ENCODE measurements at places on chromosomes 12 and 14. TPM values are rescaled to one million over a fixed set of nuclear protein-coding genes. Genes with fewer than 3 reads are reported as not detected.

DNA sequence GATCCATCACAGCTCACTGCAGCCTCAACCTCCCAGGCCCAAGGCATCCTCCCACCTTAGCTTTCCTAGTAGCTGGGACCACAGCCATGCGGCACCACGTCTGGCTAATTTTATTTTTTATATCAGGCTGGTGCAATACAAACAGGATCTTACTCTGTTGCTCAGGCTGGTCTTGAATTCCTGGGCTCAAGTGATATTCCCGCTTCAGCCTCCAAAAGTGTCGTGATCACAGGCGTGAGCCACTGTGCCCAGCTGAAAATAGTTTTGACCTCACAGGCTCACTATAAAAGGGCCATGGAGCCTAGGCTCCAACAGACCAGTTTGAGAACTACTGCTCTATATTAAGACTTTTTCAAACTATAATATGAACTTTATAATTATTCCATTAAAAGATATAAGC lies 37.3 kb downstream of the SNX6 start:
- DNase-seq: no peak

TRPV4 gene
- polyA plus RNA-seq: 15.6 TPM

DNA sequence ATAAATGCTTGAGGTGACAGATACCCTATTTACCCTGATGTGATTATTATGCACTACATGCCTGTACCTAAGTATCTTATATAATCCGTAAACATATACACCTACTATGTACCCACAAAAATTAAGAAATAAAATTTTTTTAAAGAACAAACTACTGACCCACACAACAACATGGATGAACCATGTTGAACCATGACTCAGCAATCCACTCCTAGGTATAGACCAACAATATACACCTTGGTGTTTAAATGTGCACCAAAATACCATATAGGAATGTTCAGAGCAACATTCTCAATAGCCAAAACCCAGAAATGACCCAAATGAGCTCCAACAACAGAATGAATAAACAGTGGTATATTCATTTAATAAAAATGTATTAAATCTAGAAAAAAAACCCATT lies 245.1 kb downstream of the GXYLT1 start:
- no peak for DNase-seq

GRCh38 chr14:103624860-103625259 lies 4.2 kb upstream of the KLC1 start:
- no peak for DNase-seq

GRCh38 chr12:130956456-130957303 lies 3.0 kb downstream of the ADGRD1 start:
- DNase-seq: no peak

ZNF26 gene
- polyA plus RNA-seq: 10.2 TPM

PLEKHD1 gene
- 3.7 TPM for polyA plus RNA-seq

DNA sequence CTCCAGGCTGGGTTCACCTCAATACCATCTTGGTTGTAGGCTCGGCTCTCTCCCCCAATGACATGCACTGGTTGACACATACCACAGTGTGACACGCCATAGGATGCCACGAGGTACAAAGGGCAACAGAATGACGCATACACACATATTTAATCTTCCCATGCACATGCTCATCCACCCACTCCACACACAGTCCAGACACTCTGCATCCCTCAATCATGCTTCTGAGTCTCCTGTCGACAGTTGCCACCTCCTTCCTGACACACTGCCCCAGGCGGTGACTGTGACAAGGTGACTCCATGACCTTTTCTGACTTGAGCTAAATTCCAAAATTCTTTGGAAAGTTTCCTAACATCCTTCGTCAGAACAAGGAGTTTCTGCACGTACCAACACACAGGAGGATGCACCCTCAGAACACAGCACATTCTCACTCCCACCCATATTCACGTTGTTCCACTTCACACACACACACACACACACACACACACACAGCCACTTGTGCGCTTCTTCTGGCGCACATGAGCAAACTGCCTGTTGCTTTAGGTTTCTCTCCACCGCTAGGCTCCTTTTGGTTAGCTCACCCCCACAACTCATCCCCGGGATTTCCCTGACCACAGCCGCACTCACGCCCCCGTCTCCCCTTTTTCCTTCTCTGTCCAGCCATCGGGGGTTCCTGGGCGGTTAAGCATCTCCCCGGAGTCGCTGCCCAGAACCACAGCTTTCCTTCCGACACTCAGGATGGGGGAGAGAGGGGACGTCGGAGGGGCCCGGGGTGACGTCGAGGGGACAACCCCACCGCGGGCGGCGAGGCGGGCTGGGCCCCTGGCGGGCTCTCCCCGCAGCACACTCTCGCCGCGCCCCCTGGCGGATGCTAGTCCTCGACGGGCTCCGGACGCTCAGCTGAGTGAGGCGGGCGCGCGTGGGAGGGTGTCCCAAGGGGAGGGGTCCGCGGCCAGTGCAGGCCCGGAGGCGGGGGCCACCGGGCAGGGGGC lies 536 bp upstream of the WNT1 start:
- no peak for DNase-seq

DNA sequence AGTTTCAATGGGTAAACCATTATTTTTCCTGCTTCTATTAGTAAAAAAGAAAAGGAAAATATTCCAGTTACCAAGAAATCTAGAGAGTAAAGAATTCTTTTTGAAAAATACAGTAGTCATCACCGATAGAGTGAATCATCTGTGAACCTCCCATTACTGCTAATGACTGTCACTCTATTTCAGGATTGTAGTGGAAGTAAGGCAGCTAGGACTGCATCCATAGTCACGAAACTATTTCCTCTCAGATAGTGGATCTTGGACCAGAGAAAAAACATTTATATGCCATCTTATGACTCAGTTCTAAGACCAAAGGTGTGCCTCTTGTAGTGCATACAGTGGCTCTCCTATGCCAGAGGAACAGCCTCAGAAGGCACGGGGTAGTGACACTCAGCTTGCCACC lies 173.9 kb upstream of the PLEKHA5 start:
- no peak for DNase-seq

ERBB3 gene
- polyA plus RNA-seq: 57.6 TPM

- DNase-seq: no peak
These were observed 205.4 kb upstream of the PRMT8 start for GRCh38 chr12:3285570-3285969.

DNA sequence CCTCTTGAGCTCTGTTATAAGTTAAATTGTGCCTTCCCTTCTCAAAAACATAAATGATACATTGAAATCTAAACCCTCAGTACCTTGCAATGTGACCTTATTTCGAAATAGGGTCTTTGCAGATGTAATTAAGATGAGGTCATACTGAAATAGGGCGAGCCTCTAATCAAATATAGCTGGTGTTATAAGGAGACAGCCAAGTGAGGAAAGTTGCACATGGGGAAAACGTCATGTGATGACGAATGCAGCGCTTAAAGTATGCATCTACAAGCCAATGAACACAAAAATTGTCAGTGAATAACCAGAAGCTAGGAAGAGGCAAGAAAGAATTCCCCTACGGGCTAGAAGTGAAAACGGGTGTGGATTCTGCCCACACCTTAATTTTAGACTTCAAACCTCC lies 305.2 kb upstream of the FOXG1 start:
- DNase-seq: no peak

DNA sequence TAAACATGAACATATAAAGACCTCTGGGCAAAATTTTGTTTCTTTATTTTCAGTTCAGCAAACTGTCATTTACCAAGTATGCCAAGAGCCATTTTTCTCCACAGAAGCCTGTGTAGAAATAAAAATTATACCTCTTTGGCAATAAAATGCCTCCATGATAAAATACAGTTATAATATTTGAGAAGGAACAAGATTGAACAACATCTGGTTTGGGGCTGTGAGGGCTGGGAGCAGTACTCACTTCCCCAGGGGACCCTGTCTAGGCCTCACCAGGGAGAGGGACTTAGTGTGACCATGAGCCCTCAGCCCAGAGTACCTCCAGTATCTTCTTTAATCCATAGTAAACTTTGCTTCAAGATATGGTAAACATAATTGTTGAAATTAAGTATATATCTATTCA lies 65.1 kb downstream of the DAAM1 start:
- DNase-seq: no peak

DNA sequence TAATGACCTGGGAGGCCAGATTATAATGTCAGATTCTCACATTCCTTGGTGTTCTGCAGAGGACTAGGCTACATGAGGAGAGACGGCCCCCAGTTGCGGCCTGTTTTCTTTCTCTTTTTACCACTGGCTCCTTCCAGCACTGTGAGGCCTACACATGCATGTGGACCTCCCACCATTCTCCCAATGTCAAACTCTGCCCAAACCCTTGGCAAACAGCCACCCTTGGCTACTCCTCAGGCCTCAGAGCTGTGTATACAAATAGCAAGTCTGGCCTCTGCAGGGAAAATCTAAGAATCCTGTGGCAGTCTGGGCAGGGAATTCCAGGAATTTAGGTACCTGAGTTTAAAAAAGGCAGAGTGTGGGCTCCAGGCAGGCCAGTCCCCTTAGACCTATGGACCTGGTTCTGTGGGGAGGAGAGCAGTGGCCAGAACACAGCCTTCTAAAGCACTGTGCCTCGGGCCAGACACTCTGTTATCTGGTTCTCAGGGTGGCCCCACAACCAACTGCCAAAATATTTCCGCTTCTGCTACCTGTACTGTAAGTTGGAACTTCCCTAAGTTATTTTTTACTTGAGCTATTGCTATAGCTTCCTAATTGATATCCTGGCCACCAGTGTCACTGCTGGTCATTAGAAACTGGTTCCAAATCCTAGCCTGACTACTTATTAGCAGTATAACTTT lies 19.9 kb upstream of the NEDD1 start:
- DNase-seq: no peak

GRCh38 chr12:63941879-63942278 lies 97.4 kb downstream of the SRGAP1 start:
- no peak for DNase-seq

GRCh38 chr14:82855912-82856391 lies 1322.3 kb upstream of the SEL1L start:
- DNase-seq: peak; percentile 25

GRCh38 chr12:123237646-123238329 lies 4.6 kb downstream of the MTRFR start:
- DNase-seq: no peak

C2CD5 gene
- polyA plus RNA-seq: 82.8 TPM

DNA sequence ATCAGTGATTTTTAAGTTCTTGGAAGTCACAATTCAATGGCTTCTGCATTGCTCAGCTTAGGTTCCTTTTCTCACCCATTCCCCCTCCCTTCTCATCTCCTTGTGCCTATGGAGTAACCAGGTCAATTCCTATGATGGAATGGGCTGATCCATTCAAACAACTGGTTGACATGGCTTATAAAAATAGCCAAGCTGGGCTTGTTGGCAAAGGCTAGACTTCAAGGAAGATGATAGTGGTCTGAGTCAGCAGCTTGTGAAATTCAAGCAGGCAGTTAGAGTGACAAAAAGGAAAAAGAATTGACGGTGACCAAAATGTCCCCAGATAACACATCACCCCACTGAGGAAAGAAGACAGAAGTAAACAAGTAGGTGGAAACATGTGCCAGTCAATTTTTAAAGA lies 119.9 kb upstream of the PCED1B start:
- DNase-seq: no peak

- no peak for DNase-seq
These were observed 30.3 kb downstream of the TTC7B start for GRCh38 chr14:90785876-90786450.

GRCh38 chr12:116429826-116430360 lies 129.3 kb upstream of the MAP1LC3B2 start:
- DNase-seq: no peak

LPCAT3 gene
- 63.7 TPM for polyA plus RNA-seq

- DNase-seq: no peak
These were observed 20.2 kb downstream of the KRT8 start for GRCh38 chr12:52884526-52885293.

GRCh38 chr12:79448816-79449215 lies 241.9 kb downstream of the PAWR start:
- no peak for DNase-seq

DNA sequence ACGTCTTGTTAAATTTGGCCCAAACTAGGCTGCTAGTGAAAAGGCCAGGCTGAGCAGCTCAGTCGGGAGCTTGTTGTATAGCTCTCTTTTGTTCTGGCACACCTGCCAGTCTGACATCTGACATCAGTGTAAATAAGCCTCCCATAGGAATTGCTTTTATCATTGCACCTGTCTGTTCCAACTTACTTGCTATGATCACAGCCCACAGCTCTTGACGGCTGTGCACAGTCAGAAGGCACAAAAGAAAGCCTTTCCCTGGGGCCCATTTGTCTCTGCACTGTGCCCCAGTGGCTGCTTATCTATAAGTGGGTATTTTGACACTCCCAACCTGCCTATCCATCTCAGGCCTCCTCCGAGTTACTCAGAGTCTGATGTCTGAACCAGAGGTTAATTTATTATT lies 324.5 kb downstream of the NUAK1 start:
- DNase-seq: no peak

DNA sequence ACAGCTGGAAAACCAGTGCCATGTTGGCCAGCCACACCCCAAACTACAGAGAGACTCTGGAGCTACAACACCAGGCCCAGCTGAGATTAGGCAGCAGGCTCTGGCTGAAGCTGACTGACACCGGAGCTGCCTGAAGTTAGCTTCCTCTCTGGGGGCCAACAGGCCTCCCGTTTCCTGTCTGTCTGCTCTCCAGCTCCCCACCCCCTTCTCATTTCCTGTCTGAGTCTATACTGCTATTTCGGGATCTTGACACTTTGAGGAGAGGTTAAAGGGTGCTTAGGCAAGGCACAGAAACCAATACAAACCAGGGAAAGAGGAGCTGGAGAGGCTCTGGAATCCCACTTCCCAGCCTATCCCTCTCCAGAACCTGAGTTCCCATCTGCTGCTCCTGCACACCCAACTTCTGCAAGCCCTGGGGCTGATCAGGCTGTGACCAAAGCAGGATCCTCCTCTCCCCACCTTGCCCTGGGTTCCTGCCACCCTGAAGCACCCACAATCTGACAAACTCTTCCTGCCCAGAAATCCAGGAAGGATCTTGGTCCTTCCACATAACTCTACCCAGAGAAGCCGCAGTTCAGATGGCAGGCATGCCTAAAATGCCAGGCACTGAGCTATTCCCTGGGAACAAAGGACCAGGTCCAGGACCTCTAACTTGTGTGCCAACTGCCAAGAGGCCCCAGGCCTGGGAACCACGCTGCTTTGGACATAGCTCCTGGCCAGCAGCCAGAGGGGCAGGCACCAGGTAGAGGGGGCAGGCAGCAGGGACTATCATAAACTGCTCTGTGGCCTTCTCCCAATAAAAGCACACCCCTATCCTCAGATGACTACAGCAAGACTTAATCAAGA lies 39.9 kb downstream of the PRPF40B start:
- peak; percentile 61 for DNase-seq

DNA sequence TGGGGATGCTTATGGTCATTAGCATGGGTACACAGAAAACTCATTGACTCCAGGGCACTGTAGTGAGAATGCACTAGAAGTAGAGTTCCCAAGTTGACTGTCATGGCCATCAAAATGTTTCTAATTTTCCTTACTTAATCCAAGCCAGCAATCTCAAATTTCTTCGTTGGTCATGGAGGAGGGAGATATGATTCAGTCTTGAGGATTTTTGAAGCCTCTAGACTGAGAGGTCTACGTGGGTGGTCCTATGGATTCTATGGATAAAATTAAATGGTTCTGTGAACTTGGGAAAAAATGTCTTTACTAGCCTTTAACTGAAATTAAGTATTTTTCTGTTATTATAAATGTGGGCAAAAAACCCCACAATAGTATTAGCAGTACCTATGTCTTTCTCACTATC lies 508.5 kb downstream of the FUT8 start:
- no peak for DNase-seq

GRCh38 chr12:66885115-66885875 lies 206.4 kb upstream of the GRIP1 start:
- no peak for DNase-seq

Data from left renal cortex interstitium (tissue), 4 donors.